CD4-positive, alpha-beta memory T cell (primary cell): ENCODE measurements at places on chromosomes 12 and 14.

DNA sequence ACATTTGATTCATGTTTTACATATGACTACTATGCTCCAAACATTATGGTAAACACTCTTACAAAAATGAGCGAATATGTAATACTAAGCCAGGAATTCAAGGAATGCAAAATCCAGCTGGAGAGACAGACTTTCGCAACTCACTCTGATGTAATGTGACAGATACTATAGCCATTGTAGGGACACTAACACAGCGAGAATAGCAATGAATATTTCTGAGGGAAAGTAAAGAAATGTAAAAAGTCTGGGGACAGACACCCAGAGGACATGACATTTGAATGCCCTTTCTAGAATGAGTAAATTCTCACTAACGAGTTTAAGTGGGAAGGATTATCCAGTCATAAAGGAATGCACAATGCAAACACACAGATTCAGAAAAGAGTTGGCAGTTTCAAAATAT is 121.9 kb downstream of the PIK3C2G start:
- H3K27me3 ChIP-seq = no peaks in the 10 kb centered on the region
- no peaks in the 10 kb centered on the region for H3K4me1 ChIP-seq
- no peak for DNase-seq
- no peak overlapping the region for H3K4me3 ChIP-seq

DNA sequence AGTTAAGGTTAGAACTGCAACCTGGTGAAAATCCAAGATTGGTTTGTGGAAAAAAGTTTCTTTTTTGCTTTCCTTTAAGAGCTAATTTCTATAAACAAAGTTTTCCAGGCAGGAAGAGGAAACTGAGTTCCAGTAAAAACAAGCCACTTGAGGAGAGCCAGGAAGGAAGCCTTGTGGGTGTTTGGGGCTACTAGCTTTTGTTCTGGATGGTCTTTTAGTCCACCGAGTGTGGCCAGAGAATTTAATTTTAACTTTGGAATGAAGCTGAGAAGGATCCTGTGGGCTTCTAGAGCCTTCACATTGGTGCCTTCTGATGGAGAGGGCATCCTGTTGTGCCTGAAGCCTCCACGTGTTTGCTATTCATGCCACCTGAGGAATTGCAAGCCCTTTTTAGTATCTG is 327.9 kb downstream of the C12orf75 start:
- no peak overlapping the region for H3K27ac ChIP-seq
- no peak overlapping the region for H3K4me3 ChIP-seq
- H3K27me3 ChIP-seq = no peaks in the 10 kb centered on the region
- H3K4me1 ChIP-seq = no peaks in the 10 kb centered on the region
- H3K36me3 ChIP-seq = no peaks in the 10 kb centered on the region

GRCh38 chr14:44165286-44165685 is 341.8 kb downstream of the FSCB start:
- no peaks in the 10 kb centered on the region for H3K4me1 ChIP-seq
- H3K27ac ChIP-seq = no peak overlapping the region
- no peak overlapping the region for H3K4me3 ChIP-seq
- H3K36me3 ChIP-seq = no peaks in the 10 kb centered on the region
- DNase-seq = no peak

- no peak overlapping the region for H3K4me3 ChIP-seq
- no peaks in the 10 kb centered on the region for H3K4me1 ChIP-seq
- no peaks in the 10 kb centered on the region for H3K36me3 ChIP-seq
- no peak for DNase-seq
Measured at GRCh38 chr14:79661752-79662151, 549.6 kb downstream of the DIO2 start.

DNA sequence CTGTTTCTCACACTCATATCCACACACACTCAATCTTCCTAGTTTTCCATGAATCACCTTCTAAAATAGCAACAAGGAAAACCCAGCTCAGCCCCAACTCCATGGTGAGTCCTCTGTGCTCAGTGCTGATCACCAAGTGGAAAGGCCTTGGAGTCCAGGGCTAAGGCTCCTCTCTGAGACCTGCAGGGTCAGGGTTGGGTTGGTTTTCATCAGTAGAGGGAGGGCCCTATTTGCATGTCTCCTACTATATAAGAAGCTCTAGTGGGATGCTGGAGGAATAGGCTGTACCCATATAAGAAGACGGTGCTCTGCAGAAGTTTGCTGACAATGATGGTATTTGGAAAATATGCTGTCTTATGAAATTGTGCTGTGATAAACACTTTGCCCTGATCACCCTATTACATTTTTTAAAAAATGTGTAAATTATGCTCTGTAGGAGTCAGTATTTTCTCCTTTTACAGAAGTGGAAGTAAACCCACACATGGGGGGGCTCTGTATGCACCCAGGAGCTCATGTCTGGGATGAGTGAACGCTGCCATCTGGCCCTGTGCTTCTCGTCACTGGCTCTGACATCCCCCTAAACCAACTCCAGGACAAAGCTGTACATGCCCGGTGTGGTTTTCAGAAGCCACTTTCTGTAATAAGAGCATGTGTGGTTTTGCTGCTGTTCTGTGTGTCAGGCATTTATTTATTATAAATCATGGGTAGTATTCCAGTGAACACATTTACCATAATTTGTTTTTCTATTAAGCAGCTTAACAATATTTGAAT is 536.3 kb downstream of the TMEM121 start:
- no peak for DNase-seq
- no peak overlapping the region for H3K27ac ChIP-seq
- H3K4me1 ChIP-seq = peaks cover 11% of the 10 kb centered on the region

- peaks cover 2% of the 10 kb centered on the region for H3K36me3 ChIP-seq
- peaks cover 11% of the 10 kb centered on the region for H3K4me1 ChIP-seq
- H3K27ac ChIP-seq = no peak overlapping the region
Measured at GRCh38 chr14:61752626-61753025, 9.6 kb upstream of the SNAPC1 start.

GRCh38 chr12:25438638-25439037 is 114.4 kb downstream of the LMNTD1 start:
- H3K27me3 ChIP-seq = no peaks in the 10 kb centered on the region
- H3K36me3 ChIP-seq = no peaks in the 10 kb centered on the region
- no peak overlapping the region for H3K4me3 ChIP-seq
- no peak for DNase-seq

GRCh38 chr14:89455412-89455811 is 38.4 kb upstream of the FOXN3 start:
- H3K36me3 ChIP-seq = peaks cover 3% of the 10 kb centered on the region
- no peaks in the 10 kb centered on the region for H3K4me1 ChIP-seq
- DNase-seq = no peak
- no peak overlapping the region for H3K27ac ChIP-seq
- H3K27me3 ChIP-seq = no peaks in the 10 kb centered on the region

- no peak overlapping the region for H3K4me3 ChIP-seq
- H3K27me3 ChIP-seq = peaks cover 25% of the 10 kb centered on the region
- H3K36me3 ChIP-seq = no peaks in the 10 kb centered on the region
- peaks cover 14% of the 10 kb centered on the region for H3K4me1 ChIP-seq
- H3K27ac ChIP-seq = no peak overlapping the region
- DNase-seq = no peak
Measured at GRCh38 chr12:42483521-42483790, 106.1 kb downstream of the PRICKLE1 start.

DNA sequence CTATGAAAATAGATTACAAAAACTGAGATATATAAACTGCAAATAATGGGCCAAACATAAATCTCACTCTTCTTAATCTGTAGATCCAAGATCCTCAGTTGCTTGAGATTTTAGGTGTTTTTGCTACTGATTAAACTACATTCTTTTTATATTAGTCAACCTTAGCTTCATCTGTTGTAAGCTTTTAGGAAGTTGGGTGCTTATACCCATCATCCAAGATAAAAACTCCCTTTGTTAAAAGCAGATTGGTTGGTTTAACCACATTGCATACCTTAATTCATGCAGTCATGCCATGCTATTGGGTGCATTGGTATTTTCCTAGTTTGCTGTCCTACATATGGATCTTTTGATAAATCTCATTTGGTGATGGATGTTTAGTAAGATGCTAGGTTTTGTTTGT is 46.2 kb upstream of the DIP2B start:
- H3K27ac ChIP-seq = no peak overlapping the region
- no peak for DNase-seq
- H3K4me3 ChIP-seq = no peak overlapping the region
- H3K27me3 ChIP-seq = no peaks in the 10 kb centered on the region
- no peaks in the 10 kb centered on the region for H3K4me1 ChIP-seq

DNA sequence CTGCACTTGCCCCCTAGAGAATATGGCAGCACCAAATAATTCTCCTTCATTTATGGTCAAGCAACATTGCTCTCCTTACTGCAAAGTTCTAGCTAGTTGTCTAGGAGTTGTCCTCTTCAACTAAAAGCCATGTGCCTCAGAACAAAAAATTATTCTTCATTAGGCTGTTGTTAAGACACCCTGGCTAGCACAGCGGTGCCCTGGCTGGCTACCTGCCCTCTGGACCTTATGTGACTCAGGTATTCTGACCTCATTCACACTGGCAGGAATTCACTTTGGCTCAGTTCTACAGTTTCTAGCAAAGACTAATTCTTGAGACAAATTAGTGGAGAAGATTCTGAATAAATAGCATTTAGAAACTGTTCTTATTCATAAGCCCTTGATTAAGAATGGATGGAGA is 224.4 kb upstream of the KRR1 start:
- no peak overlapping the region for H3K4me3 ChIP-seq
- no peak overlapping the region for H3K27ac ChIP-seq
- H3K36me3 ChIP-seq = no peaks in the 10 kb centered on the region
- DNase-seq = no peak

DNA sequence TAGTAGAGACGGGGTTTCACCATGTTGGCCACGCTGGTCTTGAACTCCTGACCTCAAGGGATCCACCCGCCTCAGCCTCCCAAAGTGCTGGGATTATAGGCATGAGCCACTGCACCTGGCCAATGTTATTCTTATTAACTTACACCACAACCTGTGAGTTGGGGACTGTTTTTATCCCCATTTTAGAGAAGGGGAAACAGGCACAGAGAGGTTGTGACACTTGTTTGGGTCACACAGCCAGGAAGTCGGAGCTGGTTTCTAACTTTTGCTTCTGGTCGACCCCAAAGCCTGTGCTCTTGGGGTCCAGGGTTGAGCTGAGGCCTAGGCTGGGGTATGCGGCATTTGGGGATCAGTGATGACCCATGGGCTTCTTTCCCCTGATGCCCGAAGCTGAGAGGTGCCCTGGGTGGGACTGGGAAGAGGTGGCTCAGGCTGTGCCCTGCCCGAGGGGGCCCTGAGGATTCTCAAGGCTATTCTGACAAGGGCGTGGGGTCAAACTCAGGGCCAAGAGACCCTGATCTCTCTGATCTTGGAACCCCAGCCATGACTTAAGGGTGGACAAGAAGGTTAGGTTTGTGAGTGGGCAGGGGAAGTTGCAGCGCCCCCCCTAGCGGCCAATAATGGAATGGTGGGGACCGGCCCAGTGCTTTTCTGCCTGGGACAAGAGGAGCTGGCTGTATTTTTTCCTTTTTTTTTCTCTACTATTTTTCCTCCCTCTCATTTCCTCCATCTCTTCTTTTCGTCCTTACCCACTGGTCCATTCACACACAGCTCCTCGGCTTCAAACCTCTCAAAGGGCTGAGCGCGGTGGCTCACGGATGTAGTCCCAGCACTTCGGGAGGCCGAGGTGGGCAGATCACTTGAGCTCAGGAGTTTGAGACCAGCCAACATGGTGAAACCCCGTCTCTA is 3.0 kb downstream of the SDSL start:
- no peaks in the 10 kb centered on the region for H3K36me3 ChIP-seq
- no peak overlapping the region for H3K4me3 ChIP-seq
- DNase-seq = peak; percentile 35
- no peak overlapping the region for H3K27ac ChIP-seq
- no peaks in the 10 kb centered on the region for H3K4me1 ChIP-seq
- no peaks in the 10 kb centered on the region for H3K27me3 ChIP-seq
